BE2C (cell line): ENCODE measurements at places on chromosomes 16 and 17.
A peak's percentile ranks its signal among the peaks of the same experiment; 100 is the strongest.

DNA sequence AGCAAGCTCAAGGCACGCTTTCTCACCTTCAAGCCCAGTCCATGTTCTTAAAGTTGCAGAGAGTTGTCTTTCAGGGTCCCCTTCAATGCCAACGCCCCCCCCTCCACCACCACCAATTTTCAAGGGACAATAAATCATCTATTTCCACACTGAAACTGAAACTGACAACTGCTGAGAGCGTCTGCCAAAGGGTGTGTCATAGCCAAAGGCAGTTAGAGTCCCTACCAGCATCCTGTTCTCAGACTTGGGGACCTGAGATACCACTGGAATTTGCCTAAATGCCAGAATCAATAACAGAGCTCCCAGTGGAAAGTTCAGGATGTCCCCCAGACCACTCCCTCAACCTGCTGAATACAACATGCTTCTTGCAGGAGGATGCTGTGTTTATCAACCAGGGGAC lies 133.2 kb upstream of the SOX9 start:
- no peak for DNase-seq

DNA sequence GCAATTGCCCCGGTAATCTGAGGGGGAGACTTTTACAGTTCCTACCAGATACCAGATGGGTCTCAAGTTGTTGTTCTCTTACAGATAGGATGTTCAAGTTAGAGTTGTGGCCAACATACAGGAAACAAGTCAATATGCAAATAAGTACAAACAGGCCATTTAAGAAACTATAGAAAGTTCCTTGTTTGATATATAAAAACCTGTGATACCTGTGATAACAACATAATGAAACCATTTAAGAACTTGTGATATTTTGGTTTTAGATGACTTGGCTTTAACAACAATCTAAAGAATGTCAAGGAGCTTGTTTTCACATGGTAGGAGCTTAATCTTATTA lies 16.8 kb downstream of the CDR2 start:
- DNase-seq = no peak

DNA sequence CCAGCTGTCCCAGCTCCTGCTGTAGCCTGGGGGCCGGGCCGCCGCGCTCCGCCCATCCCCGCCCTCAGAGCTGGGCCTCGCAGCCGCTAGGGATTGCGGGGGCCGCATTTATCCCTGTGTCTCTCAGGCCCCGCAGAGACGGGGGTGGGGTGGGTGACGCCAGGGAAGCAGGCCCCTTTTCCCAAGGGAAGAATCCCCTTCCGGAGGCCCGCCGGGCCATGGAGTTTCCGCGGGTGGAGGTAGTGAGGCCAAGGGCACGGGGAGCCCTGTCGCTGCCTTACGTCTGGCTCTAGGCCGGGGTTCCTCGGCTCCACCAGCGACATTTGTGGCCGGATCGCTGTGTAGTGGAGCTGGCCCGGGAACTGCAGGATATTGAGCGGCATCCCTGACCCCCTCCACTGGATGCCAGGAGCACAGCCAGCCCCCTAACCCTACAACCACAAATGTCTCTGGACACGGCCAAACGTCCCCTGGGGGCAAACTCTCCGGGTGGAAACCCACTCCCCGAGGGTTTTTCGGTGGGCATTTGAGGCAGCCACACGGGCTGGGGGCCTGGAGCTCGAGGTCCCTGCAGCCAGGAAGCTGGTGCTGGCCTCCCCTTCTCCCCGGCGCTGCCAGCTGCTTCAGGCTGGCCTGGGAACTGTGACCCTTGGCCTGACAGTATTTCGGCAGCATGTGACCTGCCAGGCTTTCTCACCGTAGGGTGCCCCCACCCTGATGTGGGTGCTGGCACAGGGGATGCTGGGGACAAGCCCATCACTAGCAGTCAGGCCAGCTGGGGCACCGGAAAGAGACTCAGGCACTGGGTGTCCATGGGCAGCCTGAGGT lies 12.0 kb upstream of the CD300A start:
- DNase-seq = peak; percentile 97

DNA sequence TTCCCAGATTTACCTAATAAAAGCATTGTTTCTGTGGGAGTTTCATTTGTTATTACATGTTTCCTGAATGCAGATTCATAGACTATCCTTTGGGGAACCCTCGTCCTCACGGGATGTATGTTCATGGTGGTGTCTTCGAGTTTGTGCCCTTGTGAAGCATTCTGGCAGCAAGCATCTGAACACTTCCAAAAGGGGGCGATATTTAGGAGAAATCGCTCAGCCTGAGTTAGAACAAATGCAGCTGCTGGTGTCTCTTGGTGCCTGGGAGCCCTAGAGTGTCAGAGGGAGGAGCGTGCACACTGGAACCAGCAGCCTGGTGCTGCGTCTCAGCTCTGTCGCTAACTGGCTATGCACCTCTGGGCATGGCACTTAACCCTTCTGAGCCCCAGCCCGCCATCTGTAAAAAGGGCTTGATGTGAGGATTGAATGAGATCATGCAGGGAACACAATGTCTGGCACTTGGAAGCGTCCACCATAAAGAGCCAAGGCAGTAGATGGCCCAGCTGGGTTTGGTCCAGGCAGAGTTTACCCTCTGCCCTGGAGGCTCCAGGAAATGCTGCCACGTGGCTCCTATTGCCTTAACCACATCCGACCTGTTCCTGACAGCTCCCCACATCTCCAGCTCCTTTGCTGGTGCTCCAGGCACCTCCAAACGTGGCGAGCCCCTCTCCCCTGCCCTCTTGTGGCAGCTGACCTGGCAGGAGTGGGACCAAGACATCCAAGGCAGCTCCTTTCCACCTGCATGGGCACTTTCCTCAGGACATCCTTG lies 25.0 kb upstream of the C16orf78 start:
- DNase-seq = no peak

GRCh38 chr16:87951552-87952538 lies 611 bp downstream of the BANP start:
- DNase-seq = no peak

- DNase-seq = no peak
Observed at GRCh38 chr16:23858542-23858941, 22.8 kb downstream of the PRKCB start.
